HT1080 (cell line): ENCODE measurements at places on chromosomes 5 and 9.

- DNase-seq, result peak; percentile 87
These were observed 11.1 kb upstream of the MLANA start for GRCh38 chr9:5879419-5880181.

DNA sequence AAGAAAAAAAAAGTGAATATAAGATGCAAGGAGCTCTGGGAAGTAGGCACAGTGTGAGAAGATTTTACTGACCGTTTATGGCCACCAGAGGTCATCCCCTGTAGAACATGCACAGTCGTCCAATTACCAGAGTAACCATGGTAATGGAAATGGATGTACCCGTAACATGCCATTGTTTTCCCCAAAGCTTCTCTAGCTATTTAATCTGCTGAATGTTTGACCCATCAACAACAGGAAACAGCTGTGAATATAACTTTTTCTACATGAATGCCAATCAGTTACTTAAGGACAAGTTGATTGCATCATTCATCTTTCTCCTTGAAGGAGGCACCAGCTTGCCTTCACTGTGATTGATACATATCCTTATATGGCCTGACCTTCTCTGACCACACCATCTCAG, 1967.0 kb upstream of the CDH9 start:
- DNase-seq, result peak; percentile 57

- DNase-seq, result no peak
These were observed 113.0 kb upstream of the PCA3 start for GRCh38 chr9:76651119-76651705.

GRCh38 chr9:126613651-126614050, at the start of gene LMX1B:
TSS of gene LMX1B (plus strand) at chr9:126613928. CDS start at chr9:126614450, 522 bp downstream.
- no peak for DNase-seq

DNA sequence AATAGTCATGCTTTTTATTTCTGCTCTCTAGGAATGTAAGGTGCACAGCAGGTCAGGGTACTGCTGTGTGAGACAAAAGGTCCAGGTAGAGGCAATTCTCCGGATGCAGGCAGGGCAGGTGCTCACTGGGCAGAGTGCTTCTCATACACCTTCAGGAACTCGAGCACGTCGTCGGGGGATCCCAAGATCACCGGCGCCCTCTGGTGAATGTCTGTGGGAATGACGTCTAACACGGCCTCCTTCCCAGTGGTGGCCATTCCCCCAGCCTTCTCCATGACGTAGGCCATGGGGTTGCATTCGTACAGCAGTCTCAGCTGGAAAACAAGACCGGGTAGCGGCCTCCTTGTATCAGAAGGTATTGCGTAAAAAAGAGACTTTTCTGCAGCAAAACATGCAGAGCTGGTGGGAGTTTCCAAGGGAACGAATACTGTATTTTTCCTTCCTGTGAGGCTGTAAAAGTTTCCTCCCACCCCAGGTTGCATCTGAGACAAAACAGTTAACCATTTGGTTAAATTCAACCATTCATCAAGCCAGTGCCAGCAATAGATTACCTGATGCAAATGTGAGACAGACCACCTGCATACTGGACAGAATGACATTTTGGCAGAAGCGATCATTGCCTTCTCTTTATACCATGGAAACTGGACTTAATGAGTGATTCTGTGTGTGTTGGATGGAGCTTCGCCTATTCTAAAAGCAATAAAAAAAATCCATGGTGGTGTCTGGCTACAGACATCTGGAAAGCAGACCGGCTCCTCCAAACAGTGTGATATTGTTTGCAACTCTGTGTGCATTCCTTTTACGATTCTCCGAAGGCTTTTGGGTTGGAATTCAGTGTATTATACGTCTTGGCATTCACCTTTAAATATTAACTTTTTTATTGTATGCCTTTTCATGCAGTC, 9.9 kb upstream of the FBP2 start:
- peak; percentile 80 for DNase-seq

DNA sequence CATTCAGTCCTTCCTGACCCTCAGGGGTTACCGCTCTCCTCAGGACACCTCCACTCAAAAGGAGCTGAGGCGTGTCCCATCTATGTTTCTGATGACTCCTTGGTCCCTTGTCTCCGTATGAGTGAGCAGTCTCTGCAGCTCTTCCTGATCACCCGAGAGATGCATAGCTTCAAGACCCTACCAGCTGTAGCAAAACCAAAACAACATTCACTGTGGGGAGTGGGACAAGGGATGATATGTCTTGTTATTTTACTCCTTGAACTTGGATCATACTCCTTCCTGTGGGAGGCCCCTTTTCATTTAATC, 14.4 kb downstream of the GLDC start:
- no peak for DNase-seq

- no peak for DNase-seq
These were observed 12.5 kb upstream of the SSBP2 start for GRCh38 chr5:81763294-81763928.
